Natural killer cell (primary cell): ENCODE measurements at places on chromosomes 12 and 14. TPM values are rescaled to one million over a fixed set of nuclear protein-coding genes. Genes with fewer than 3 reads are reported as not detected.

DNA sequence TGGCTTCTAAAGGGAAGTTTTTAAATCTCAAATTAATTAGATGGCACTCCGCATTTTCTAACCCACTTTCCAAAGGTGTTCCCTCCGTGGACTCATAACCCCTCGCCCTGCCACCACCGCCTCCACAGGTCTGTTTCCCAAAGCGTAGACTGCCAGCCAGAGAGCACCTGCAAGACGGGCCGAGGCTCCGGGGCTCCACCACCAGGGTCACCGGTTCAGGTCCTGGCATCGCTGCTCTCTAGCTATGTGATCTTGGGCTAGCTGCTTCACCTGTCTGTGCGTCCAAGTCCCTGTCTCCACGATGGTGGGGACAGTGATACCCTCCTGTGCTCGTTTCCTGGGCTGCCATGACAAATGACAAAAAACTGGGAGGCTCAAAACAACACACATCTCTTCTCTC is 11.5 kb downstream of the RIMBP2 start:
- no peak for DNase-seq

- DNase-seq, result no peak
Measured at GRCh38 chr12:27802511-27802910, 22.5 kb upstream of the MANSC4 start.

GRCh38 chr14:95895720-95896119 is 19.1 kb downstream of the TUNAR start:
- DNase-seq, result peak; percentile 36

GRCh38 chr14:101364503-101365328 is 196.6 kb upstream of the DIO3 start:
- no peak for DNase-seq

- DNase-seq, result peak; percentile 19
Measured at GRCh38 chr12:108691998-108692808, 39.1 kb downstream of the CORO1C start.

DNA sequence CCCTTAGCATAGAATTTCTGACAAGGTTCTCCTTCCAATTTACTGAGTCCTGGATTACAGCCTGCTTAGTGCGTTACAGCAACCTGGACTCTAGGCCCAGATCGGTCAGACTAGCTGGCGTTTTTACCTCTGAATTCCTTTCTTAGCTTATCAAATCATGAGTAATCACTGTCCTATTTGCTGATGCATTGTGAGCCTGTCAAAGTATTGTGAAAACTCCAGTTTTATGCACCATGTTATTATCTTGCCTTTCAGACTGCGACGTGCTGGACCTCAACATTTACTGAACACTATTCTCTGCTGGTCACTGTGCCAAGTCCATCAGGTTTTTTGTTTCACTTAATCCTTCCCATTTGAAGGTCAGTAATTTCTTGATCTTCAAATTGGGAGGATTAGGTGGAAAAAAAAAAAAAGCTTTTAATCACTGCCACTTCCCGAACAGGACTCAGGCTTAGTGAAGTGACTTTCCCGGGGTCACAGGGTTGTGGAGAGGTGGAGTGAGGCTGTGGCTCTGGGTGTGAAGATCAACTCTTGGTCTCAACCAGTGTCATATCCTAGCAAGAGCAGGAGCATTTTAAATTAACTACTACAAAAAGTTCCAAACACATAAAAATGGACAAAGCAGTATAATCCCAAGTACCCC is 31.2 kb downstream of the FBXO21 start:
- no peak for DNase-seq

DNA sequence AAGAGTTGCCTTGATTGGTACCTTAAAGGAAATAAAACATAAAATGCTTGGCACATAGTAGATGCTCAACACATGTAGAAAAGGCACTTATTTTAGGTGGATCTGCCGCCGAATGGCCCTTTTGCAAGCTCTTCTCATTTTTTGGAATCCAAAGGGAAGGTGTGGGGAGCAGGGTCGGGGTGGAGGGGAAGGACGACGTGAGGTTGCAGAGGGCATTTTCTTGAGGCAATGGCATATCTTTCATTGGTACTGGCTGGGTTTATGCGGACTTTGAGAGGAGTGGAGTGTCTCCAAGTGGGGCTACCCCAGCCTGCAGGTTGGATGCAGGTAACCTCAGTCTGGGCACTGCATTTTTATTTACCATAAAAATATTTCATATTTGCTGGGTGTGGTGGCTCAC is 8.1 kb downstream of the RTL1 start:
- DNase-seq, result no peak

DNA sequence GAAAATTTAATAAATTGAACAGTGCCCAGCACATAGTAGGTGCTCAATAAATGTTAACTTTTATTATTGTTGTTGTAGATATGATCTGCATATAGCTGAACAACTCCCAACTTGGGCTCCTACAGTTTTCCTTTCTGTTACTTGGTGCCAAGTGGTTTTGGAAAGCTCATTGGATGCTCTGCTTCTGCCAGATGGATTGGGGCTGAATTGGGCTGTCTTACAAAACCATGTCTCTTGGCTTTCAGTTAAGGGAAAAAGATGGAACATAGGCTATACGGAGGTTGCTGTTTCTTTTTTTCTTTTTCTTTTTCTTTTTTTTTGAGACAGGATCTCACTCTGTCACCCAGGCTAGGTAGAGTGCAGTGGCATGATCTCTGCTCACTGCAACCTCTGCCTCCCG is 140.7 kb upstream of the PWP1 start:
- no peak for DNase-seq

GRCh38 chr12:16828891-16829290 is 222.9 kb upstream of the LMO3 start:
- no peak for DNase-seq

GRCh38 chr14:70832561-70833305 is 23.4 kb upstream of the MAP3K9 start:
- no peak for DNase-seq

GRCh38 chr12:20631711-20632110 is 63.4 kb upstream of the SLCO1C1 start:
- DNase-seq, result no peak

GRCh38 chr14:104109731-104110361 is 24.3 kb downstream of the ASPG start:
- no peak for DNase-seq

GRCh38 chr14:99239661-99240092 is 32.3 kb downstream of the BCL11B start:
- DNase-seq, result no peak

DNA sequence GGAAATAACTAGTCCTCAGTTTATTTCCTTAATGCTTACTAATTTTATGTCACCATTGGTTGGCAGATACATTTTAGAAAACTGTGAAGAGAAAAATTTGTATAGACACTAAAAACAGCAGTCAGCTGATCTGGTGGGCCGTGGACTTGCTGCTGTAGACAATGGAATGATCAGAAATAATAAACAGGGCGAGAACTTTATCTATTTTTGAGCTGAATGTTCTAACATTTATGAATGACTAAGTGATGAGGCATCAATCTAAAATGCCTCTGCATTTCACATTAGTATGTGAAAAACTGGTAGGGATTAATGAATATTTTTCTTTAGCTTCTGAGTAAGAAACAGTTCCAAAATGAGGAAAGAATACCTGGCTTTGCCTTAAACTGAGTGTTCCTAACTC is 24.8 kb upstream of the PKP2 start:
- no peak for DNase-seq

- DNase-seq, result no peak
Measured at GRCh38 chr12:120102189-120103043, 14.1 kb downstream of the RAB35 start.

Gene MOK
- total RNA-seq, result 6.5 TPM

Gene TAC3
- not detected for total RNA-seq

Gene PLCZ1
- not detected for total RNA-seq

Gene CLEC9A
- total RNA-seq, result 1.9 TPM
